ENCODE measurements at places on chromosomes 4 and X.

GRCh38 chr4:3365326-3365725 is 72.5 kb downstream of the RGS12 start:
- no peak for DNase-seq

DNA sequence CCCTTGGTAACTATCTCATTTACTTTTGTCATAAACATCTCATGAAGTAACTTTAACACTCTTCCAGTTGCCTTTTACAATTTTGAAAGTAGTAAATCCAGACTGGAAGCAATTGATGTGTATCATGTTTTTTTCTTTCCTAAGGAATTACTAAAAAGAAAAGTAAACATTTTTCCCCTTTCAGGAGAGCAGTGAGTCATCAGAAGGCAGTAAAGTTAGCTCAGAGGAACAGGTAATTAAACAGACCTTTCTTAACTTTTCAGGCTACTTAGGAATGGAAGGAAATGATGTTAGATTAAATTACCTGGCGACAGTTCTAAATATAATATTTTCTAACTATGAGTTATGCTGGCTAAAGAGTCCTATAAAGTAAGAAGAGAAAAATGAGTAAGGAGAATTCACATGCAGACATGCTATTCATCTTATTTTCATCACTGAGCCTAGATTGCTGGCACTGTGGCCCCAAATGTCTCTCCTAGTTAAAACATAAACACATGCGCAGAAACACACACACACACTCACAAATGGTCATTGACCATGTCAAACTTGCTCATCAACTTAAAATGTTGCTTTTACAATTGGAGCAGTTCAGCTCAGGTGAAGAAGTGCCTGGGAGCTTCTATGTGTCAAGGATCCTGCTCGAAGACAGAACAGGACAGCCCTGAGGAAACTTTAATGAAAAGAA is 9.3 kb downstream of the DMP1 start:
- DNase-seq: no peak

GRCh38 chr4:121633653-121634052 is 63.1 kb downstream of the ANXA5 start:
- DNase-seq: no peak

- DNase-seq: no peak
Measured at GRCh38 chr4:10552591-10553280, 95.5 kb upstream of the ZNF518B start.

DNA sequence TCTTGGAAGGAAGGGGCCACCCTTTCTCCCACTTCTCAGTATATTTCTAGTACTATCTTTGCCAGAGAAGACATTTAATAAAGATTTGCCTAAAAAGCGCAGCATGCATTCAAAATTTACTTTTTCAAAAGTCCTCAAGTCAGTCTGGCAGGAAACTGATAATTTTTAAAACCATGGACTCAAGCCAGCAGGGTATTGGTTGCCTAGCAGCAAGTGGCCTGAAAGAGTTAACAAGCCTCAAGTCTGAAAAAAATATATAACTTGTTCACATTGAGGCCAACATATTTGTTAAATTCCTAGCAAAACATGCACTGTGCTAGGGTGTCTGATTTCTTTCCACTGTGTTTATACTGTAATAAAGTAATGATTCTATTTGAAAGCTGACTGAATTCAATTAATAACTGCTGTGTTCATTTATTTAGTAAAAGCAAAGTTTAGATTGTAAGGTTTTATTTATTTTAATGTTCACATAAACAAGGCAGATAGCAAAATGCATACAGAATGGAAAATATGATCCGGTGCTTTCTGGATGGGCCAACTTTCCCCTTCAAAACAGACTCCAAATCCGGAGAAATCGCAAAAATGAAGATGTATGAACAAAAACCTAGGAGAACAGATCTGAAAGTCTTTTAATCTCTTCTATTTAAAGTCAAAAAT is 218.5 kb upstream of the FGF13 start:
- no peak for DNase-seq

DNA sequence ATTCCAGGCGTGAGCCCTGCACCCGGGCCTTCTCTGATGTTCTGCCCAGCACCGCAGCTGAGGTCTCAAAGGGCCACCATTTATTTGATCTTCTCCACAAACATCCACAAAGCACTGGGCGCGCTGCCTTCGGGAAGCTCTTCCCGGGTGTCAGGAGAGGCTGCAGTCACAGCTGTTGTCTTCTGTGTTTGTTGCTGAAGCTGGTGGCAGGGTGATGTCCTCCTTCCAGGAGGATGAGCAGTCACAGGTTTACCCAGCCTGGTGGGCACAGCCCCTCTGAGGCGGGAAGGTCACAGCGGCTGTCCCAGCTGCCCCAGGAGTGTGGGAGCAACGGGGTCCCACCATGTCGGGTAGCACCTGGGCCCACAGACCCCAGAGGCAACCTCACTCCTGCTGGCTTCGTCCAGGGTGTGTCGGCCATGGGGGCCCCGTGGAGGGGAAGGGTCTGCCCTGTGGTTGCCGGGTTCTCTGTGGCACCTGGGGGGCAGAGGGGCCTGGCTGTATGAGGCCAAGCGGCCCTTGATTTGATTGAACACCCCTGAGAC is 27.6 kb downstream of the FGFRL1 start:
- DNase-seq: no peak

DNA sequence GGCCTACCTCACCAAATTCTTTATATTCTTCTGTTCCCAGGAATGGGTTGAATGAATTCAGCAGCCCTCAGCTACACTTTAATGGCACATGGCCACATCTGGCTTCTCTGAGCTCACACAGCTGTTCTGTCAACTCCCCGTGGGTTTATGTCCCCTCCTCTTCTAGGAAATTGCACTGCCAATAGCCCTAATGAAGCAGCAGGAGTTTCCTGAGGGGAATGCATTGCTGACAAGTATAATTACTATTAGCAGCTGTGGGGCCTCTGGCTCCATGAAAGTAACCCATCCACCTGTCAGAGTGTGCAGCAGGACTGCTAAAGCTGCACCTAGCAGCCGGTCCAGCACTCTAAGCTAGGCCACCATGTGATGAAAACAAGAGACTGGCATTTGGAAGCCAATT is 50.3 kb downstream of the FTHL17 start:
- peak; percentile 62 for DNase-seq

- DNase-seq: no peak
Measured at GRCh38 chr4:479972-480371, 19.0 kb downstream of the ZNF721 start.

- no peak for DNase-seq
Measured at GRCh38 chr4:159334461-159334860, 231.6 kb downstream of the RAPGEF2 start.

DNA sequence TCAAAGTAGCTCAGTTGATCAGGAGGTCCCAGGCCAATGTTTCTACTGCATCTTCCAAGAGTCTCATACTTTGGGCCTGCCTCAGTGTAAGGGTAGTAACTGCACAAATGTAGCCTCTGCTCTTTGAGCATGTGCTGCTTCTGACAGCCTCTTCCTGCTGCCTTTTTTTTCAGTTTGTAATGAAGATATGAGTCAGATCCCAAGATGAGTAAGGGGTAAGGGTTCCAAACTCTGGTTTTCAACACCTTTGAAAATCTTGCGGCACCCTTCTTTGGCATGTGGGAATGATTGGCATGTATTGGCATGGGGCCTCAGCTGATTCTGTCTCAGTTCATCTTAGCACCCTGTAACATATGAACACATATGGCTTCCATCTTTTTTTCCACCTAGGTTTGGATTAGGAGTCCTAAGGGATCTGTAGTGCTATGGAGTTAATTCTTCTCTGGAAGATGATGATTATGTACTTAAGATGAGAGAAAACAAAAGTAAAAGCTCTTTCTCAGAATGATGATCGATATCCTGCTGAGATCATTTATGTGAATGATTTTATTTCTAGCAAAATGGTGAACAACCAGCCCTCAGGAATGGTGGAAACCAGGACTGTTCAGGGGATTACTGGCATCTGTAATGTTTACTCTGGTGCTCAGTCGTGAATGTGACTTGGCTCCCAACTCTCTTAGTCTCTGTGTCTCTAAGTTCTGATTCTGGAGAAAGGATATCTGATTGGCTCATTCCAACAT is 118.7 kb upstream of the PRPS2 start:
- DNase-seq: no peak

- no peak for DNase-seq
Measured at GRCh38 chr4:186003746-186004145, 65.2 kb upstream of the TLR3 start.

GRCh38 chr4:6085028-6085690 is 66.9 kb upstream of the C4orf50 start:
- no peak for DNase-seq

DNA sequence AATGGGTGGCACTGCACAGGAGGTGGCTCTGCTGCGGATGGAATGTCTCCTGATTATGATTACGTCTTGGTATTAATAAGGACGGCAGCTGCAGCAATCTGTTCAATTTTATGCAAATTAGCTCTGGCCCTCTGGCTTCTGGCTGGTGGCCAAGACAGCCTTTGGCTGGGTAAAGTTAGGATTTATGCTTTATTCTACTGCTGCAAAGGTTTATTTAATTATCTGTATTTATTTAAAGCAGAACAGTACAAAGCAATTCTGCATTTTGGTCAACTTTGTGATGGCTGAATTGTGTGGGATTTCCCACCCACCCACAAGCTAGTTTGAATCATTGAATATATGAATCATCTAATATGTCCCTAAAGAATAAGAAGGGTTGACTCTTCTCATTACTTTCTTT is 745.6 kb upstream of the FAM241A start:
- DNase-seq: no peak

- DNase-seq: no peak
Measured at GRCh38 chr4:118947095-118947494, 58.4 kb downstream of the SYNPO2 start.

GRCh38 chr4:135739354-135739753 is 1537.8 kb upstream of the PABPC4L start:
- DNase-seq: no peak

- DNase-seq: no peak
Measured at GRCh38 chrX:31421441-31421840, 349.6 kb upstream of the FTHL17 start.

- no peak for DNase-seq
Measured at GRCh38 chr4:107252571-107252970, 216.5 kb upstream of the DKK2 start.

GRCh38 chr4:37757761-37758160 is 68.7 kb upstream of the PGM2 start:
- DNase-seq: no peak

GRCh38 chrX:124035657-124036056 is 74.2 kb downstream of the STAG2 start:
- DNase-seq: no peak

DNA sequence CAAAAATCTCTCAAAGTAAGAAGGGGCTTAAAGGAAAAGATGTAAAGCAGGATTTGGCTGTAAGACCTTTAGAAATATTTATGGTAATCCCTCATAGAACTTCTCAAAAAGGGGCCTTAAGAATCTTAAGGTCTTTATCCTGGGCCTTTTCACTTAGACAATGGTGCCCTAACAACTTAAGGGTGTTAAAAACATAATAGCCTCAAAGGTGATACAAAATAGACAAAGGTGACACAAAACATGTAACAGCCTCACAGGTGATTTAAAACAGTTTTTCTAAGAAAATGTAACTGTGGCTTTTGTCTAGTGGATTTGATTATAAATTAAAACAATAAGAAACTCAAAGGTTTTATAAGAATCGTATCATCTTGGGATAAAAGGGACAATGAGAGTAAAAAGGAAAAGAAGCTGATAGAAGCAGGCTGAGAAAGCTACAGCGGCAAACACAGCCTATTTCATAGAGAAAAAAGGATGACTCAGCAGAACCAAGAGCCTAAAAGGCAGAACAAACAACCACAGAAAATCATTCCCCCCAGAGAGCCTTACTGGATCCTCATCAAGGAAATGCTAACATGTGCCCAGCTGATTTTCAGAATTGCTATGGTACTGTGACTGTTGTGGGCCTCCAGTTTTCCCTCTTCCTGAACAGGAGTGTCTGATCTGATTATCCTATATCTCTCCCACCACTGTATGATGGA is 164.3 kb downstream of the STPG2 start:
- DNase-seq: no peak

- no peak for DNase-seq
Measured at GRCh38 chr4:173259310-173259709, 74.8 kb downstream of the HMGB2 start.

DNA sequence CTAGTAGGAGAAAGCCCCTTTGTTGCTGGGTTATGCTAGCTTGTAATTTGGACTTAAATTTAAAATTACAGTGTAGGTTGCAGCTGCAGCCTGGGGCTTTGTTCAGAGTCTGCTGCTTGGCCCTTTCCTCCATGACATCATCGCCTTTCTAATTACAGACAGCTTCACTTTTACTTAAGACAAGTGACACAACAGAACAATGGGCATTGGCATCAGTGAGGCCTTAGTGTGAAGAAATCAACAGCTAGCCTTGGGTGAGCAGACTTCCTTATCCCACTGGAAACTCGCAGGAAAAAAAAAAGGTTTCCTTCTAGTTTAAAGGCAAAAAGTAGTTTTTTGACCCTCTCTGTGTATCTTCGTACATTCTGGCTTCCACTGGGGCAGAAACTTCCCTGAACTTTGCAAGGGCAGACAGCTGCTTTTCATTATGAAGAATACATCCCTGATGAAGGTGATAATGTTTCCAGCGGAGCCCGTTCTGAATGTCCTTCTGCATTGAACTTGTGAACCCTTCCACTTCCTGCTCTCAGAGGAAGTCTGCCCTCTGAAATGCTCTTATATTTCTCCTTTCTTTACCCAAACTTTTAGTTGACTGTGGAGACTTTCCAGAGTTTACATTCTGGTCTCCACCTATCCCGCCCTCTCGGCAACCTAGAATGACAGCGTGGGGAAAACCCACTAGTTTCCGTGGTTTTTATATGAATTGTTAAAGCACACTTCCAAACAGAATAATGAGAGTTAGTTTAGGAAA is 123.2 kb upstream of the FAM9C start:
- no peak for DNase-seq

DNA sequence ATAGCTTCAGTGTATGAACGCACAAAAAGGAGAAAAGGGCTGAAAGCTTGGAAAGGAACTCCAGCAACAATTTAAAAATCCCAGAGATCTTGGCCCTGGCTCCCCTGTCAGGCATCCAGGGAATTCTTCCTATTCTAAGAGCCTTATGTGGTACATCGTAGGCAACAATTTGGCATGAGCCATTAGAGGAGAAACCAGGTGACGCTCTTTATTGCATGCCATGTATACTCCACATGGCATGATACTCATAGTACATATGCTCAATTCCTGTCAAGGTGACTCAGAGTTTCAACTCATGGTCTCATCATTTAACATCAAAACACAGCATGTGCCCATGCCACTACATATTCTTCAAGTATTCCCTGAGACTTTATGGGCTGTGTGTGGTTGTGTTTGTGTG is 191.3 kb downstream of the OR13H1 start:
- DNase-seq: no peak

DNA sequence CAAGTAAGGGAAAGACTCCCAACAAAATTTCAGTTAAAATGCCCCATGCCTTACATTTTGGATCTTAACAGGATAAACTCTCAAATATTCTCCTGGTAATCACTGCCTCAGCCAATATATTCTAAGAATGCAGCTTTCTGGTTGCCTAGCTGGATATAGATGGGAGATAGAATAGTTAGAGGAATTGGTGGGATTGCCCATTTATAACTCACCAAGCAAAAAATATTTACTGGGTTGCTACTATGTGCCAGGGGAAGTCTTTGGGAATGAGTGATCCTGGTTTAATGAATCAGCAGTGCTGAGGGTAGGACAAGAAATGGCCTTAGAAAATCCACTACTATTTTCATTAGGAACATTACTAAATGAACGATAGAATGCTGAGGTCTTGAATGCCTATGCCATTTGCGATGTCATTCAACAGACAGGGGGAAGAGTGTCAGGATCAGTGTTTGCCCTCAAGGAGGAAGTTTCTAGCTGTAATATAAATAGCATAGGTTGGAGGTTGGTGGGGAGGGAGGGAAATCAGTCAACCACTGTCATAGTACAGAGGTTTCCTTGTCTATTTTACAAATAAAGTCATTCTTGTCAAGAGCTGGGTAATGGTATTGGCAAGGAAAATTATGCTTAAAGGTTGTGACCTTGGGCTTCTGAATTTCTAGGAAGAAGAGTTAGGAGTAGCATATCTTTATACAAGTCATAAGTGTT is 63.5 kb downstream of the ENOPH1 start:
- no peak for DNase-seq
